ENCODE measurements at places on chromosomes 11 and 22.

GRCh38 chr22:38257181-38257580, 15.6 kb downstream of the TMEM184B start:
- no peak for DNase-seq

DNA sequence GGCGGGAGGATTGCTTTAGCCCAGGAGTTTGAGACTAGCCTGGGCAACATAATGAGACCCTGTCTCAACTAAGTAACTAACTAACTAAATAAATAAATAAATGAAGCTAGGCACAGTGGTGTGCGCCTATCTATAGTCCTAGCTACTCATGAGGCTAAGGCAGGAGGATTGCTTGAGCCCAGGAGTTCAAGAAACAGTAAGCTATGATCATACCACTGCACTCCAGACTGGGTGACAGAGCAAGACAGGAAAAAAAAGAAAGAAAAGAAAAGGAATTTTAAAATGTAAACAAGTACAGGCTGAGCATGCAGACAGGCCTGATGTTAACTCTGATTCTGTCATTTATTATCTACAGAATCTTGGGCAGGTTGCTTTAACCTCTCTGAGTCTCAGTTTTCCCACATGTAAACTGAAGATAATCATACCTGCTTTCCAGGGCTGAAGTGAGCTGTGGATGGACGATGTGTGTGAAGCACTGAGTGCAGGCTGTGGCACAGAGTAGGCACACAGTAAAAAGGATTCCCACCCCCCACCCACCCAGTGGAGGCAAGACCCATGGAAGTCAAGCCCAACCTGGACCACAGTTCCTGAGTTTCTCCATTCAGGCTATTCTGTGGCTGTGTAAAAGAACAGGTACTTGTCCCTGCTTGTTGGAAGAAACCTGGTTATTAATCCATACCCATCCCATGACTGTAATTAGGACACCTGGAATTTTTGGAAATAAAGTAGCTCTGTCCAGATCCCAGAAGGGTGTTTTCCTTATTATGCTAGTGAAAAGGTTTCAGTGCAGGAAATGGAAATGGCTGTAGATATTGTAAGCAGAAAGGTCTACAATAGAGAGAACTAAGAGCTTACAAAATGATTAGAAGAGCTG, 18.7 kb upstream of the SCUBE2 start:
- DNase-seq: no peak

GRCh38 chr22:41242396-41243117, 1.8 kb upstream of the CHADL start:
- DNase-seq: no peak

GRCh38 chr22:19927696-19928095, 13.9 kb upstream of the COMT start:
- no peak for DNase-seq

DNA sequence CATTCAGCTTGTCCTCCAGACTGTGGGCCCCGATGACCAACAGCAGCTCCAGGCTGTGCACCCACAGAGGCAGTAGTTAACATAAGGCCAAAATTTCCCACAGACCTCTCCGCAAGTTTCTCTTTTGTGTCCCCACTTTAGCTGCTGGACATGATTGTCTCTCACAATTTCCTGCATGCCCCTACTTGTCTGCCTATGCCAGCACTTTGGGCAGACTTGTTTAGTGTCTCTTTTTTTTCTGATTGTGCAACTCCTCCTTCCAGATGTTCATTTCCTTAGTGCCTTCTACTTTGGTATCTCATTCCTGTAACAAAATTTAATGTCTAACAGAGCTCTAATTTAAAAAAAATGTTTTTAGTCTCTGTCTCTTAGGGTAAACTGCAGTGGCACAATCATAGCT, 23.8 kb upstream of the SCN3B start:
- DNase-seq: no peak

DNA sequence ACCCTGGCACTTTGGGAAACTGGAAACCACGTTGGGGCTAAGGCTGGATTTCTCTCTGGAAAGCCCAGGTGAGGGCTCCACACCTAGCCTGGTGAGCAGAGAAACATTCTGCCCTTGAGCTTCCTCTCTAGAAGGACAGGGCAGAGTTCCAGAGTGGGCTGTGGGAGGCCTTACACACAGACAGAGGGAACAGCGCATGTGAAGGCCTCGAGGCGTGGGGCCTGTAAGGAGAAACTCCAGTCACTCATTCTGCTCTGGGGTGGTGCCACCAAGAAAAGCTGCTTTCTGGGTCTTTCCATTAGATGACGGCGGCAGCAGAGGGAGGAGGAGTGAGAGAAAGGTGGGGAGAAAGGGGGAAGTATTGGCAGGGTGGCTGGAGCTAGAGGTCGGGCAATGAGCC, 183.1 kb downstream of the CHST1 start:
- DNase-seq: no peak

DNA sequence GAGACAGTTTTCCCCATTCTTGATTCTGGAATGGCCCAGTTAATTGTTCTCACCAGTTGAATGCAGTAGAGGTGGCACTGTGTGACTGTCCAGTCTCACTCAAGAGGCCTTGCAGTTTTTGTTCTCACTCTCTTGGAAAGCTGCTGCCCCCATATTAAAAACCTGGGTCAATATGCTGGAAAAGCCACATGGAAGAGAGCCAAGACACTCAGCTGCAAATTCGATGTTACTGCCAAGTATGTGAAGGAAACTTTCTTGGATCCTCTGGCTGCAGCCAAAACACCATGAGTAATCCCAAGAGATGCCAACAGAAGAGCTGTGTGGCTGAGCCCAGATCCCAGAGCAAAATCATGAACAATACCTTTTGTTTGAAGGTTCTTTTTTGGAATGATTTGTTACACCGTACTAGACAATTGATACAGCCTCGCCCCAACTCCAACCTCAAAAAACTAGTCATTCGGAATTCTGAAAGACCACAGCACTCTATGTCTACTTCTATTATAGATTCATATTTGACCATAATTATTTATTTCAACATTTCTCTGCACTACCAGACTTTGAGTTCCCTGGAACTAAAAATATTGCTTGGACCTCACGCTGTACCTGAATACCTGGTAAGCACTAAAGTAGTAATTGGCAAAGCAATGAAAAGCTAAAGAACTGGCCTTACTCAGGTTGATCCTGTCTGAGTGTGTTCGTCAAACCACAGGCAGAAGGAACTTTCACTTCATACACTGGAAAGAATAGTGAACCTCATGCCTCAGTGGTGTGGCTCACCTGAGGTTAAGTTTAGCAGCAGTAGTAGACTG, 378.8 kb downstream of the ETS1 start:
- DNase-seq: no peak

DNA sequence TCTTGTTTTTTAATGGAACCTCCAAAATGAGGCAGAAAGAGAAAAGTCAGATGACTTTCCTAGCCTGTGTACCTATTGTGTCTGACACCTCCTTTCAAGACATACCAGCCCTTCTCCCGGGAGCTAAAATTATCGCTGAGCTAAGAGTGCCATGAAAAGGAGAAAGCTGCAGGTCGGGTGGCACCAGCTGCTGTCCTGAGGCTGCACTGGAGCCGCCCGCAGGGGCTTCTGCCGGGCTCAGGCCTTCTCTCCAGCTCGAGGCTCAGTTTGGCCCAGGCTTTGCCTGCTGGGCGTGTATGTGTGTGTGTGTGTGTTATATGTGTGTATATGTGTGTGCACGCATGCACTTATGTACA, 27.7 kb upstream of the RAB1B start:
- DNase-seq: no peak

- no peak for DNase-seq
These were observed 252.6 kb upstream of the B3GAT1 start for GRCh38 chr11:134664447-134665187.

GRCh38 chr11:1195682-1196515, 27.0 kb upstream of the MUC5B start:
- no peak for DNase-seq

GRCh38 chr22:42977569-42977968, 37.4 kb downstream of the PACSIN2 start:
- DNase-seq: no peak

- DNase-seq: no peak
These were observed 19.9 kb upstream of the USP47 start for GRCh38 chr11:11821899-11822298.

DNA sequence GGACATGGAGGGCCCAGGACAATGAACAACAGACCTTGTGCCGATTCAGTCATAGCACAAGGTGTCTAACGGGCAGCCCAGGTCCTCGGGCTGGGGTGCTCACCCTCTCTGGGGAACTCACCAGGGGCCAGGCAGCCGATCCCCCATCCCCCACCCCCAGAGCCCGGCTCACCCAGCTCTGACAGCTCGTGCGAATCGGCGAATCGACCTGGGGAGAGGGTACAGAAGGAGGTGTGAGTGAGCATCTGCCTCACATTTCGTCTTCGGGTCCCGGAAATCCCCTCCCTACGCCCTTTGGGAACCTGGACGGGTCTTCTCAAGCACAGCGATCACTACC, 423 bp downstream of the PEX16 start:
- no peak for DNase-seq

DNA sequence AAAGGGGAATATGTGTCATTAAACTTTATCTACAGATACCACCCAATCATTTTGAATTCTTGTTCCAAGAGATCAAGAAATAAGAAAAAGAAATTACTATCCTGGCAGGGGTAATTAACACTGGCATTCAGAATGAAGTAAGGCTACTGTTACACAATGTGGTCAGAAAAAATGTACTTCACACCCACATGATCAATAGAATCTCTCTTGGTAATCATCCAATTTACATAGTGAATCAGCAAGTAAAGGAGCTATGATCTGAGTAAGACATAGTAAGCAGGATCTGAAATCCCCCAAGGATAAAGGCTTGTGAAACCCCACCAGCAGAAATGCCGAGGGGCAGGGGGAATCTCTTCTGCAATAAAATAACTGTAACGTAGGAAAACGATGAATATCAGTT, 466.5 kb downstream of the FAM181B start:
- no peak for DNase-seq

Data from stimulated activated CD4-positive, alpha-beta T cell treated with anti-CD3 and anti-CD28 coated beads, Interleukin-1b, Interleukin-23, amount 100 ng/mL, for 1 hour (primary cell).